Daoy (cell line): ENCODE measurements at places on chromosomes 3 and 15. TPM values are rescaled to one million over a fixed set of nuclear protein-coding genes. Genes with fewer than 3 reads are reported as not detected.

GRCh38 chr15:47870956-47871625 is 153.8 kb downstream of the SEMA6D start:
- DNase-seq, result peak; percentile 67

- peak; percentile 67 for DNase-seq
These were observed 7.7 kb upstream of the OSBPL11 start for GRCh38 chr3:125602752-125603649.

DNA sequence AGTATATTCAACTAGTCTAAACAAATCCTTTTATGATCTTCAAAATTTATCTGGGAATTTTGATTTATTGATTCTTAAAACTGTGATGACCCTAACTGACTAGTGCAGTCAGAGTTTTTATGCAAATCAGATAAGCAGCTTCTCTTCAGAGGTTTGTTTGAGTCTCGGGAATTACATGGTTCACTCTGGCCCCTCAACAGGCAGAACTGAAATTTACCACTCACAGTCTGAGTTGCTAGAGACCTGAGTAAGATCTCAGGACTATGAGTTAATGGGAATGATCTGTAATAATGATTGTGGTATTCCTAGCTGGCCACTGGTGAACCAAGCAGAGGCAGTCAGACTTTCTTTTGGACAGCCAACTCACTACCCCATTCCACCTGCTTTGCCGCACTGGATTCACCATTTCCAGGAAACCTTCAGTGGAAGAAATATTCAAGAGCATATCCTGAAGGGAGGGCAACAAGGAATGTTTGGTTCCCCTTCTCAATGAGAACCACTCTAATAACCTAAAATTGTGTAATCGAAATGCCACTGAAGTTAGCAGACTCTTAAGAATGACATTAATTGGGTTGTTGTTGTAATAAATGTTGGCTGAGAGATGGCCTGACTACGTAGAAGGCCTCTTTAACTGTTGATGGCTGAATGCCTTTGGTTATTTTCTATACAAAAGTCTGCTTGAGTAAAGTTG is 11.5 kb upstream of the DNAJC13 start:
- DNase-seq, result no peak

The NGLY1 gene
- total RNA-seq, result 27.6 and 40.8 TPM in 2 replicates

GRCh38 chr3:102237838-102238237 is 197.0 kb upstream of the ZPLD1 start:
- no peak for DNase-seq

- DNase-seq, result no peak
These were observed 259.4 kb downstream of the RORA start for GRCh38 chr15:60969658-60970057.

The DCLK3 gene
- total RNA-seq, result 0.06 TPM in 1 of 2 replicates, not detected in the other

DNA sequence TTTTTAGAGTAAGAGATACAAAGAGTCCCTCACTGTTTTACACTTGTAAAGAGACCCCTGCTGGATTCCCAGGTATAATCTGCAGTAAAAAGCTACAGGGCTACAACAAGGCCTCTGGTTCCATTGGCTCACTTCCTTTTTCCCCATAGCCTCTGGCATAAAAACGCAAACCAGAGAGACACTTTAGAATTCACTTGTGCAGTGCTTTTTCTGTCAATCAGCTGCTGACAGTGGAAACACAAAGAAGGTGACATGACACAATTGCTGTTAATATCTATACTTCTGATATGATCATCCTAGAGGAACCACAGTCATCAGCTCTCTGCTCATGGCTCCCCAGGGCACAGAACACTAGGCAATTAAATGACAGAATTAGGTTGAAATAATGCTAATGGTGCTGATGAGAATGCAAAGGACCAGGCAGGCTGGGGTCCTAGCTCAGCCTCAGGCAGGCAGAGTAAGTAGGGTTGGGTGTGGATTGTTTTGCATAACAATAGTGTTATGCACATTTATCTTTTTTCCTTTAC is 667.9 kb upstream of the CFAP20DC start:
- no peak for DNase-seq

The BOC gene
- total RNA-seq, result 4.4 and 5.0 TPM in 2 replicates

- DNase-seq, result peak; percentile 28
These were observed 62.2 kb upstream of the MRPS22 start for GRCh38 chr3:139281522-139282196.

DNA sequence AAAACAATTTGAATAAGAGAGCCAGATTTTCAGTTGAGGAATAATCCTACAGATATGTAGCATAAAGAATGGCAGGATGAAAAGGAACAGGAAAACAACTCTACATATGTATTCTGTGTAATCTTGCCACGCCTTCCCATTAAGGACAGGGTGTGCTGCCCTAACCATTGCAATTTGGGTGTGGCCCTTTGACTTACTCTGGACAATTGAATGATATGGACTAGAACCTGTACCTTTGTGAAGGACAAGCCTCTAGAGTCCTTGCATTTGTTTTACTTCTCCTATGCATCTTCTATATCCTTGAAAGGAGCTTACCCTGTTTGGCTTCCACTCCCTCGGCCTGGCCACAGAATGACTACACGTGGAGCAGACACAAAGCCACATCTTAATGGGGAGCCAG is 1261.6 kb upstream of the GBE1 start:
- DNase-seq, result no peak

DNA sequence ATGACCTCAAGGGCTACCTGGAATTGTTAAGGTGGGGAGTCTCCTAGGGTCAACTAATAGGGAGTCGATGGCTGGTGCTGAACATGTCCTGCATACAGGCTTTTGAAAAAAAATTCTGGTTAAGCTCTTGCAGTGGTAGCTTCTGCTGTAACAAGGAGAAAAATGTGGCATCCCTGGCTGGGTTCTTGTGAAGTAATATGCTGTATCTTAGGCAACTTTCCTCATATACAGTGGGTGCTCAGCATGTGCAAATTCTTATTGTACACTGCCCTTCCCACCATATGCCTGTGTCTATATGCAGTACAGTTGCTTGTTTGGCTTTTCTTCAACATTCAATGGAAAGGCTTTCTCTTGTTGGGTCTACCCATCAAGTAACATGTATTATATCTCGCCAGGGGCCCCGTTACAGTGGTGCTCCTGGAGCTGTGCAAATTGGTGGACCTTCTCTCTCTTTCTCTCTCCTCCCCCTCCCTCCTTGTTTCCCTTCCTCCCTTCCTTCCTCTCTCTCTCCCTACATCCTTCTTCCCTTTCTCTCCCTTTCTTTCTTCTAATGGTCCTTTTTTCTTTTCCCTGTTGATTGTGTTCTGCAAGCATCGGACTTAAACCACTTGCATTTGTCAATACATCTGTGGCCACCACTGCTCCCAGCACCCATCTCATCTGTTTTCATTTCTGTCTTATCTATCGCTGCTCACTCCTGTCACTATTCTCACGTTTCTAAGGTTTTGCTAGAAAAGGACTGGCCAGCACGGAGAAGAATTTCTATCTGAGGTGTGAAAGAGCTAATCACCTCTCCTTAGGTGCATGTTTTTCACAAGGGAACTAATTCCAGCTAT is 35.2 kb downstream of the TGFBR2 start:
- no peak for DNase-seq
